RWPE1 (cell line): ENCODE measurements at places on chromosomes 12 and 14.

- no peak for DNase-seq
These were observed 335.0 kb downstream of the BCL11B start for GRCh38 chr14:98937021-98937420.

DNA sequence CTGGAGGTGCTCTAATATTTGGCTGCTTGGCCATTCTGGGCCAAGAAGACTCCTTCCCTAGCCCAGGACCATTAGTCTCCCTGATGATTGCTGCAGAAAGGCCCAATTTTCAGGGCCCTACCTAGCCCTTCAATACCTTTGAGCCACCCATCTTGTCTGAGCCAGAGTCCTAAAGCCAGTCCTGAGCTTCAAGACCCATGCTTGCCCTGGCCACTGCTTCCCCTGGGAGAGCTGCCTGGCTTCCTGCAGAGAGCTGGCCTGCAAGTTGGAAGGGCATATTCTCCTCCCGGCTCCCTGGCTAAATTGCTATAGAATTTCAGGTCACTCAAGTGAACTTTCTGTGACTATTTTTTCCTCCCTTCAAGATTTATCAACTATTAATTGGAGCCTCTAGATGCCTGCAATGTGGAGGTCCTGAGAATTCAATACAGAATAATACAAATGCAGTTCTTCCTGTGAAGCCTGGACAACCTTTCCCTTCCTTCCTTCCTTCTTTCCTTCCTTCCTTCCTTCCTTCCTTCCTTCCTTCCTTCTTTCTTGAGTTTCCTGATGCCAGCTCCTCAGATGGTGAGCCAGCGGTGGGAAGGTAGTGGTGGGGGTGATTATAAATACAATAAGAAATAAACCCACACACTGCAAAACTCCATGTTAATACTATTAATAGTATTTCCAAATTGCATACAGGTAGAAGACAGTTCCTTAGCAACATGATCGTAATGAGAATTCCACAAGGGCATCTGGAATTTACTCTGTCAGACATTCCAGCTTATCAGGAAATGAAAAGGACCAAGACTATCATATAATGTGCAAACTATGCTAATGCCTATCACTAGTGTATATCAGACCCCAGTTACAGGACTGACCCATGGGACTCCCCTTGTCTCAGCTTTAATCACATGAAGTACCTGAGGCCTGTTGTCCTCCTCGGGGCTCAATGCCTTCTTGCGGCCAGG lies 108.1 kb downstream of the ZFP36L1 start:
- no peak for DNase-seq

DNA sequence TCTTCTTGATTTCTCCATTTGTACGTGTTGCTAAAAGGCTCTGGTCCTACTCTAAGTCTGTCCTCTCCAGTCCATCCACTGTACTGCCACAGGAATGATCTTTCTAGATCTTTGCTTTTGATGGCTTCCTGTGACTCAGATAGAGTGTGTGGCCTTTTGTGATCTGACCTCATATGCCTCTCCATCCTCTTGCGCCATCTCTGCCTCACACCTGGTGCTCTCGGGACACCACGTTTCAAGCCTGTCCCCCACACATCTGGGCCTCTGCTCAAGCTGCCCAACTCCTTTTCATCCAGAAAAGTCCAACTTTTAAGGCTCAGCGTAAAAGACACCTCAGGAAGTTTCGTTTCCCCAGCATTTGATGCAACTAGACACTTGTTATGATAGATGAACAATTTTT lies 39.0 kb downstream of the DCAF4 start:
- DNase-seq, result peak; percentile 26

DNA sequence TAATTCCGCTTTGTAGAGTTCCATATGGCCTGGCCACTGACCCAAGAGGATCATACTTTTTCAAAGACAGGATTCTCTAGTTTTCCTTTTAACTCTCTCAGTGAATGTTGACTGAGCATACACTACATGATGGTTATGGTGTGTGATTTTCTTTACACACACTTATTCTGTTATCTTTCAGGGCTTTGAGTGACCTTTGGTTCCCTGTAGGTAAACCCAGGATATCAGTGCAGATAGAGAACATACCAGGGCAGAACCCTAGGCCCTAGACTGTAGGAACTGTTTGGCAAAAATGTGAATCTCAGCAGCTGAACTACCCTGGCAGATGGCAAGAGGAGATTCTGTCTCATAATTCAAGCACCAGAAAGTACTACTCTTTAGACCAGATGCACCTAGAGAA lies 159.6 kb downstream of the KCNA5 start:
- no peak for DNase-seq

- no peak for DNase-seq
These were observed 12.4 kb downstream of the IL22 start for GRCh38 chr12:68240975-68241374.

- DNase-seq, result no peak
These were observed 54.5 kb downstream of the APAF1 start for GRCh38 chr12:98699586-98699985.

- no peak for DNase-seq
These were observed 41.9 kb downstream of the BEGAIN start for GRCh38 chr14:100545359-100545758.

GRCh38 chr14:86915406-86915805 lies 1077.6 kb downstream of the GALC start:
- DNase-seq, result no peak

GRCh38 chr14:65170318-65170717 lies 68.0 kb upstream of the MAX start:
- DNase-seq, result no peak

DNA sequence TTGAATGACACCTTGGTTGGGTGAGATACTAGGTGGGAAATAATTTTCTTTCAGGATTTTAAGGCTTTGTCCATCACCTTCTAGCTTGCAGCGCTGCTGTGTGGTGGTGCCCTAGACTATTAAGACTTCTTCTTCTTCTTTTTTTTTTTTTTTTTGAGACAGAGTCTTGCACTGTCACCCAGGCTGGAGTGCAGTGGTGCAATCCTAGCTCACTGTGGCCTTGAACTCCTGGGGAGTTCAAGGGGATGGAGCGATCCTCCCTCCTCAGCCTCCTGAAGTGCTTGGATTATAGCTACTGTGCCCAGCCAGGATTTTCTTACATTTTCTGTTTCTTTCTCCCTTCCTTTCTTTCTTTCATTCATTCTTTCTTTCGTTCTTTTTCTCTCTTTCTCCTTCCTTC lies 10.3 kb upstream of the MTA1 start:
- no peak for DNase-seq

- DNase-seq, result no peak
These were observed 346.2 kb upstream of the STXBP6 start for GRCh38 chr14:25396128-25396527.

DNA sequence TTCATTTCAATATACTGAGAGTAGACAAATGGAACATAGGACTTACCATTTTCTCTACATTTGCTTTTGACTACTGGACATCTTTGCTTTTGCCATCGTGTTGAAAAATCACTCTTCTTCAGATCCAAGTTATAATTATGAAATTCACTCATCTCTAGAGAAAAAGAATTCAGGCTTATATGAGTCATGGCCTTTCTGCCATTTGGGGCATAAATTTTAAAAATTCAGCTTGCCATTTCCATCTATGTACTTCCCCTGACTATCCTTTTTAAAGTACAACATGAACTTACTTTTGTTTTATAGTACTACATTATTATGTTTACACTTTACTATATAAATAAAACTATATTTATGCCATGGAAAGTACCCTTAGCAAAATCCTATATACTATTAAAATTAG lies 3.0 kb downstream of the KLRK1 start:
- DNase-seq, result no peak

- no peak for DNase-seq
These were observed 435.7 kb downstream of the CCER1 start for GRCh38 chr12:90519285-90519684.
